ENCODE measurements at places on chromosomes 1 and 21.

GRCh38 chr1:234921266-234922062, 207.2 kb downstream of the TOMM20 start:
- DNase-seq = peak; percentile 78

GRCh38 chr1:22290157-22290556, 147.3 kb upstream of the WNT4 start:
- no peak for DNase-seq

GRCh38 chr1:11918799-11919519, 7.3 kb downstream of the KIAA2013 start:
- no peak for DNase-seq

DNA sequence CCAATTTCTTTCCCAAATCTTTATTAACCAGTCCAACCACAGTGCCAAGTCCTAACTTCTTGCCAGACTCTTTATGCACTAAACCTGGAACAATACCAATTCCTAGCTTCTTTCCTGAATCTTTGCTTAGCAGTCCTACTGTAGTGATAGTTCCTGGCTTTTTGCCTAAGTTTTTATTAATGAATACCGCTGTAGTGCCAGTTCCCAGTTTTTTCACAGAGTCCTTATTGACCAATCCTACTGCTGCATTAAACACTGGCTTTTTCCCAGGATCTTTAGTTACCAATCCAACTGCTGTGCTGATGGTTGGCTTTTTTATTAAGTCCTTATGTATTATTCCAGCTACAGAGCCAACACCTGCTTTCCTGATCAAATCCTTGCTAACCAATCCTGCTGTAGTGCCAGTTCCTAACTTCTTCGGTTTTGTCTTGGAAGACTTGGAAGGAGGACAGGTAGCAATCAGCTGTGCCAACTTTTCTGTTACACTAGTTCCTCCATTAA, 80.8 kb downstream of the ASH1L start:
- DNase-seq = no peak

GRCh38 chr1:231144416-231145193, 17.3 kb upstream of the TRIM67 start:
- no peak for DNase-seq

- DNase-seq = no peak
These were observed 10.2 kb upstream of the FCRL5 start for GRCh38 chr1:157562515-157562914.

- DNase-seq = no peak
These were observed 8.5 kb downstream of the FTCD start for GRCh38 chr21:46146856-46147255.

DNA sequence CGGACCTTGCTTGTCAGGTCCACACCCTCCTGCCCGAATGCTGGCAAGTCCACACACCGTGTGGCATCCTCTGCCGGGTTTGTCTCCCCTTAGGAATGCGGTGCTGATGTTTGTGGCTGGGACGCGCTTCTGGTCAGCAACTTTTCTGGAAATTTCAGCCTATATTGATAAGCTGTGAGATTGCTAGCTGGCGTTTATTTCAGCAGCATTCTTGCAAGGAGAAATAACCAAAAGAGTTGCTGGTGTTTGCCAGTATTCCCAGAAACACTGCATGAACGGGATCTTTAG, 601 bp downstream of the CEPT1 start:
- DNase-seq = peak; percentile 68

- no peak for DNase-seq
These were observed 131.2 kb downstream of the RHOU start for GRCh38 chr1:228866468-228866867.

GRCh38 chr1:148307583-148308185, 155.6 kb upstream of the NBPF11 start:
- no peak for DNase-seq

- no peak for DNase-seq
These were observed 170.5 kb downstream of the TTLL7 start for GRCh38 chr1:83828456-83828855.

DNA sequence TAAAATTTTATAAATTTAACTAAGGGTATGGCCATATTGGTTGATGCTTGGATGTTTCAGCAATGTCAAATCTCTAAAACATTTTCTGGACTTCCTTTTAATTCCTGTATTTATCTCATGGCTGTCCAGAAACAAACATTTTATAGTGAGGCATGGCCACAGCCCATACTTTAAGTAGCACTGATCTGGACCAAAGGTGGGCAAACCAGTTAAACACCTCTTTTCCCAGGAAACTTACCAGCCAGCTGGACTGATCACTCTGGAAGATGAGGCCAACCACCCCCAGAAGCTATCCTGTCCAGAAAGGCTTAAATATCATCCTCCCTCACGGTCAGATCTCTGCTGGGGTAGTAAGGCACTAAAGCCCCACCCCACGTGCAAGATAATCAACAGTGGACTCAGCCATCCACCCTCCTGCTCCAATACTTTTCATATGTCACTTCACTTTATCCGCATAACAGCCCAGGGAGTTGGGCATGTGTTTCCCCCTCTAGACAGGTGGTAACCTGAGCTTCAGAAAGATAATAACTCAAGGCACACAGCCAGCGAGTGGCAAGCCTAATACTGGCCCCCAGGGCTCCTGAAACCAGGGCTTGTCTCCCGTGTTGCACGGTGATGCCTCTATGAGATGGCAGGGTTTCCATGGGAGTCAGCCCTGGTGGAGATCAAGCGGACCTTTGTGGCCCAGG, 120.5 kb upstream of the NGF start:
- no peak for DNase-seq

DNA sequence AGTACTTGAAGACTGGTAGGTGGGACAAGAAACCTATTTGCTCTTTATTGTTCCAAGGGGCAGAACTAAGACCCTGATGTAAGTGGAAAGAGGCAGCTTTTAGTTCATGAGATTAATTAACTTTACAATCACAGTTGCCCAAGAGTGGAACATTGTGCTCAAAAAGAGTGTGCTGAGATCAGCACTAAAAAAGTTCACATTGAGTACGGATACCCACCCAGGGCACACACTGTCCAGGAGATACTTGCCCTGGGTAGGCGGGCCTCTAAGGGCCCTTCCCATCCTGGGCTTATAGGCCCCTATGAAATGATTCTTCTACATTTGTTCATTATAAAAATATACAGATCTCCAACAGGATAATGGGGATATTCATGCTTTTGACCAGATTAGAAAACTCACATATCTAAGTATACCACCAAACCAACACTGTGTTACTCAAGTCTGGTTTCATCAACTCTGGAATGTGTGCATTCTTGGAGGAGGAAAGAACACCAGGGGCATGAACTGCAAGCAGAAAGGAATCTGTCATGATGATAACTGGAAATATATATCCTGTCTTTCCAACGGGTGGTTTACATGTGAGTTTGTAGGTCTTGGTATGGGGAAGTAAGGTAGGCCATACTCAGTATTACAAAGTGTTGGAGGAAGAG, 626.2 kb downstream of the SMYD3 start:
- no peak for DNase-seq

DNA sequence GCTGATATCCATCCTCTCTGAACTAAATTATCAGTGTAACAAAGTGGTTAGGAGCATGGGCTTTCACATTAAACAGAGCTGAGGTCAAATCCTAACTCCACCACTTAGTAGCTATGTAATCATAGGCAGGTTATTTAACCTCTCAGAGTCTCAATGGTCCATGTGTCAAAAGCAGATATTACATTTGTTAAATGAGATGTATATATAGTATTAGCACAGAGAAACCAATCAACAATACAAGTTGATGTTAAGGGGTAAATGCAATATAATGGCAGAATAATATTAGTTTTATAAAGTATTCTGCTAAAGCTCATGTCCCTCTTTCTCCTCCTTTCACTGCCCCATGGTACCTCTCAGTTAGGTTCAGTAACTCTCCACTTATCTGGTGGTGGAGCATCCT, 27.2 kb downstream of the DBT start:
- DNase-seq = no peak

GRCh38 chr1:158999316-159000069, 10.2 kb upstream of the IFI16 start:
- peak; percentile 95 for DNase-seq

- DNase-seq = peak; percentile 91
These were observed 27.5 kb upstream of the SLC44A3 start for GRCh38 chr1:94792473-94793295.

GRCh38 chr1:150563340-150564038, 14.3 kb downstream of the ADAMTSL4 start:
- peak; percentile 61 for DNase-seq

GRCh38 chr1:34057347-34058130, 107.5 kb downstream of the CSMD2 start:
- no peak for DNase-seq
